ENCODE measurements at places on chromosomes 2 and 18.

DNA sequence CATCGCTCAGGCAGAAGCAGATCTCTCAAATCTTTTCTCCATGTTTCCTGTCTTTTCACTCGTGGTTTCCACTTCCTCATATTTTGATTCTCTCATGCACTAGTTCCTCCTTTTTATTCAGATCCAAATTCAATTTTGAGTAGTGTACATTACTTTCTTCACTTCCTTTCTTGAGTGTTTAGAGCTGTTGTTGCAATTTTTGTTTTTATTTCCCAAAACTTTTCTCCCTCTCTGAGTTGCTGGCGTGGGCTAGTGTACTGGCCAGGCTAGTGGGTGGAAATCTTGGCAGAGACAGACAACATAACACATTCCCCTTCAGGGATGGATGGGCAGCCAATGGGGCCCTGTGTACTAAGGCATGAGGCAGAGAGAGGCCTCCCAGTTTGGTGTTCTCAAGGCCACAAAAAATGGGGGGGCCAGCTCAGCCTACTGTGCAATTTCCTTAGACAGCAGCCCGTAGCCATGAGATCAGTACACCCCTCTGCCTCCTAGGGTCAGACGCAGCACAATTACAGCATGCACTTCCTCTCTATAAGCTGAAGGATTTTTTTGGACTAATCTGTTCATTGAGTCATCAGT is 145.1 kb upstream of the PID1 start:
- DNase-seq, result no peak

DNA sequence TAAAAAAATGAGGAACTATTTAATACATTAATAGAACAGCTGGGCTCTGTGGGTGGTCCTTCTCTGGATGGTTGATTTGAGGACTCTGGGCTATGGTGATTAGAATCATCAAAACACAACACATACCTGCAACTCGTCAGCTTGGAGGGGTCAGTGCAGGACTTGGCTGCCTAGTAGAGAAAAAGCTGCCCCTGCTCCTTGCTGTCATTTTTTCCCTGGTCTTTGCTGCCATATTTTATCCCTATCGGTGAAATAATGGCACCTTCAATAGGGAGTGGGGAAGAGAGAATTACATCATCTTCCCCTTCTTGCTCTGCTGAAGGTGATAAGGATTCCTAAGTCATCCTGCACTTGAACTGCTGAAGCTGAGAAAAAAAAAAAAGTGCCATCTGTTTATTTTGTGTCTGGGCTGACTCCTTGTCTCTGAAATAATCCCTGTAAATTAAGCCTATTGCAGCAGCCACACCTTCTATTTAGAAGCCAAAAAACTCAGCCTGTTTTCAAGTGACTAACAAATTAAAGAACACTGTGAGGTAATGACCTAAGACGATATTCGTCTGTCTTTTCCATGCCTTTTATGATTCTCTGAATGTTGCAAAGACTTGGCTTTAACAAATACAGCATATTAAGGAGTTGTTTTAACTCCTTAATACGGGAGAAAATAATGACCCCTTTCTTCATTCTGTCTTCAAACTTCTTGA is 89.3 kb downstream of the ACVR1 start:
- DNase-seq, result no peak

DNA sequence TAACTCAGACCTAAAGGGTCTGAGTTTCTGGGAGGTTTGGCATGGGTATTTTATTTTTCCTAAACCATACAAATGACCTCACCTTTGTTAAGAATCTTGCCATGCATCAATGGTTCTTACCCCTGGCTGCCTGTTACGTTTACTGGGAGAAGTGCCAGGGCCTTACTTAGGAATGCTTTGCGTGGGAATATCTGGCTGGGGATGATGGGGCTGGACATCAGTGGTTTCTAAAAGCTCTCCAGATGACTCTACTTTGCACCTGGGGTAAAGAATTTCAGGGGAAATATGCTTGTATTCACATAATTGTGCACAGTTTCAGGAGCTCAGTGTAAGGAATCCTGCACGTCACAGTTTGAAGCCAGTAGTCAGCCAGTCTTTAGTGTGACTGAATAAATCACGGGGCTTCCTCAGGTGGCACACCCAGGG is 18.2 kb upstream of the DAW1 start:
- DNase-seq, result no peak

GRCh38 chr2:234827096-234827860 is 124.5 kb upstream of the SH3BP4 start:
- DNase-seq, result no peak

DNA sequence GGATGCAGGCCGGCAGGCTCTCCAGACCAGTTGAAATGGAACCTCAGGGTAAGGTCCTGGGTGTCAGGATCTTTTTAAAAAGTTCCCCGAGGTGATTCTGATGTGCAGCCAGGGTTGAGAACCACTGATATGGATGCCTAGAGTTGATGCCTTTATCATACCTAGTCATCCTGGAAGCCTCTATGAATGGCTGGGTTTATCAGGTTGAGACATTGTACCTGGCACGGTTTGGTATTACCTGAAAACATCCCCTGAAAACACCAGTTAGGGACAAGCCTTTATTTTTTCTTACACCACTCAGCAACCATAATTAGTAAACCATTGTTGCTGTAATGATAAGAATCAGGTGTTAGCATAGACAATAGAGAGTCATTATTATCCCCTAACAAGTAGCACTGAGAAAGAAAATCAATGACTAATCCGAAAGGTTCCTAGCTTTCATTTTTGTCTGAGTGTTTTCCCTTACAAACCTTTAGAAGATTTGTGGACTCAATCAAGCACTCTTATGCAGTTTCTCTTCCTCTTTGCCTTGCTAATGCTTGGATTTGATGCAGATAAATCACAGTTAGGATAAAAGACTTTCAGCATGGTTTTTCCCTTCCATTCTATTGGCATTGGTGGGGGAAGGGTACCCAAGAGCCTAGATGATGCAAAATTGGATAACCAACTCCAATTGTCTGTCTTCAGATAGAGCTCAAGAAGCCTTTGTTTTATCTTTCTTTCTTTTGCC is 116.5 kb upstream of the LYPD6 start:
- no peak for DNase-seq

- no peak for DNase-seq
Observed at GRCh38 chr2:25806941-25807340, 71.3 kb downstream of the ASXL2 start.

DNA sequence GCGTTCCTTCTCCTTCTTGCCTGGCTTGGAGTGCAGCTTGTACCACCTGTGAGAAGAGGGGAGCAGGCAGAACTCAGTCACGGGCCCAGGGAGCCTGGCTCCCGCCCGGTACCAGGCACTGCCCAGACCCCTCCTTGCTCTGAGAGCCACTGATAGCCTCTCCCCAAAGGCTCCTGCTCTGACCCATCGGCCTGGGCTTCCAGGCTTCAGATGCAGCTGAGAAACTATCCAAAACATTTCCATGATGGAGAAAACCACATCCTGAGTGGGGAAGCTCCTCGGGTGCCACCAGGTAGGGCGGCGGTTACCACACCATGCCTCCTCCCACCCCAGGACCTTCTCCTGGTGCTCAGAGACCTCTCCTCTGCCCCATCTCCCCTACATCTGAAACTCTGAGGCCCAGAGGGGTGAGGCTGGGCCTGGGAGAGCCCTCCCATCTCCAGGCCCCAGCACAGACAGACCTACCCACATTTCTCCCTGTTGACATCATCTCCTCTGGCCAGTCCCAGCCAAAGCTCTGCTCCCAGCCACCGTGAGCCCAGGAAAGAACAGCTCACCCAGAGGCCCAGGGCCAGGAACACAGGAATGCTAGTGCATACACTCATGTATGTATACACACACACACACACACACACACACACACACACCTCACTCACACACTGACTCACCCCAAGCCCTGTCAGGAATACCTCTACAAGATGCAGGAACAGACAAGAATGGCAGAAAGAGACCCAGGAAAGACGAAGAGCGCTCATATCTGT is 17.9 kb upstream of the SFXN5 start:
- DNase-seq, result no peak

GRCh38 chr2:18790509-18791171 is 201.3 kb upstream of the NT5C1B start:
- no peak for DNase-seq

GRCh38 chr2:180040146-180040925 is 33.2 kb upstream of the CWC22 start:
- DNase-seq, result no peak

GRCh38 chr18:11108947-11109346 is 40.4 kb downstream of the PIEZO2 start:
- no peak for DNase-seq

GRCh38 chr18:24011123-24011917 is 3.2 kb upstream of the TTC39C start:
- no peak for DNase-seq

- peak; percentile 62 for DNase-seq
Observed at GRCh38 chr2:174597345-174598047, at the start of gene WIPF1. Gene WIPF1, minus strand, starts transcription at chr2:174597804. Its CDS starts 12,231 bp downstream, at chr2:174585573.

- no peak for DNase-seq
Observed at GRCh38 chr18:4242431-4243161, 212.5 kb downstream of the DLGAP1 start.

- DNase-seq, result no peak
Observed at GRCh38 chr2:218289639-218290315, 2.5 kb downstream of the TMBIM1 start.

- no peak for DNase-seq
Observed at GRCh38 chr2:174699993-174700766, 64.1 kb downstream of the CHRNA1 start.

- DNase-seq, result no peak
Observed at GRCh38 chr2:135685361-135685760, 56.3 kb upstream of the UBXN4 start.

DNA sequence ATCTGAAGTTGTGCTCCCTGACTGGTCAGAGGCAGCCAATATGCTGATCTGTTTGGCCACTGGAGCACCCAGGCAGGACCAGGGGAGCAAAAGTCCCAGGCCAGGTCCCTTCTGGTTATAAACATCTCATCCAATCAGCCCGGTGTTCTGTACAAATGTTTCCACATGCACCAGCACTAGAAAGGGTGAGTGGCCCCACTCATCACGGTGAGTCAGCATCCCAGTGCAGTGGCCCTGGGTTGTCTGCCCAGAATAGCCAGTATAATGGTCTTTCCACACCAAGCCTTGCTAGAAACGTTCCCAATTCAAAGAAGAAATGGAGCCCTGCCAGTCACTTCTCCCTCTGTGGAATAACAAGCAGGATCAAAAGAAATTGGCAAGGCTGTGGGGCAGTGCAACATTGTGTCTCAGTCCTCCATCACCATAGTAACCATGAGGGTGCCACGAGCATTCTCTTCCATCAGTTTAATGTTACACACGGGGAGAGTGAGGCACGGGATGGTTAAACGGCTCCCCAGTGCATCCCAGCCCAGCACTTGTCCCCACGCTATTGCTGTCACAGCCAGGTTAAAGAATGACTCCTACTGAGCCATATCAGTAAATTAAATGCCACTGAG is 174.9 kb downstream of the SEPTIN10 start:
- no peak for DNase-seq

DNA sequence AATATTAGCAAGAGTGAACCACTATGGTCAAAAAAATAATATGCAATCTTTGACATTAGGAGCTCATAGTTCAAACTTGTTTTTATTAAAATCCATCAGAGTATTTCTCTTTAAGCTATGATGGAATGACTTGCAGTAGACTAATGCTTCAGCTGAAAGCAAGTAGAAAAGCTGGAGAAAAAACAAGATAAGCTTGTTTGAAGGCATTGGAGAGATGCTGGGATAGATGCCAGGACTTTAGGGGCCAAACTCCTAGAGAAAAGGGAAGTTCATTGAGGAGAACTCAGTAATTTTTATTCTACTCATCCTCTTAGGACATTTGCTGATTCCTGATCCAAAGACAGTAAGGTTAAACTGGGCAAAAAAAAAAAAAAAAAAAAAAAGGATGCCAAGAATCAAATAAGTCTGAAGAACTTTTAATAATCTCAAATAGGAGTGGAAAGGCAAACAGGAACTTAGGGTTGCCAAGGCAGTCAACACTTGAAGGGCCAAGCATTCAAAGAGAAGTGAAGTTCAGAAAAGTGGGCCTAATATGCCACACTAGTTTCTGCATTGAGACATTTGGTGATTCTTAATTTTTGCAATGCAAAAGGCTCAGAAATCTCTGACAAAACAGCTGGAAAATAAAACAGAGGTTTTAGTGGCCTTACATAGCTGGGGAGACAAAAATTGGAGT is 19.7 kb upstream of the AFF3 start:
- no peak for DNase-seq

DNA sequence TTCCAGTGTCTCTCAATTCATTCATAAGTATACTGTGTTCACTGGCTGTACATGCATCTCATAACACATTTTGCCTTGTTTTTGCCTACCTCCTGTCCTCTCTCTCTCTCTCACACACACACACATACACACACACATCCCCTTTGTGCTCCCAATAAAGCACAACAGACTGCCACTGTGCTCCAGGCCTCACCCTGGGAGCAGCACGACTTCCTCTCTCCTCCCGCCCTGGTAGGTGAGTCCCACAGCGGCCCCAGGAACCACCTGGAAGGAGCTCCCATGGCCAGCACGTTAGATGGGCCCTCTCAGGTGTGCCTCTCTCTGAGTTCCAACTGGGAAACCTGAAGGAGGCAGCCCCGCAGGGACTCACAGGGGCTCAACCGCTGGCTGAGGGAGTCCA is 65.4 kb downstream of the MARCHF4 start:
- DNase-seq, result no peak

DNA sequence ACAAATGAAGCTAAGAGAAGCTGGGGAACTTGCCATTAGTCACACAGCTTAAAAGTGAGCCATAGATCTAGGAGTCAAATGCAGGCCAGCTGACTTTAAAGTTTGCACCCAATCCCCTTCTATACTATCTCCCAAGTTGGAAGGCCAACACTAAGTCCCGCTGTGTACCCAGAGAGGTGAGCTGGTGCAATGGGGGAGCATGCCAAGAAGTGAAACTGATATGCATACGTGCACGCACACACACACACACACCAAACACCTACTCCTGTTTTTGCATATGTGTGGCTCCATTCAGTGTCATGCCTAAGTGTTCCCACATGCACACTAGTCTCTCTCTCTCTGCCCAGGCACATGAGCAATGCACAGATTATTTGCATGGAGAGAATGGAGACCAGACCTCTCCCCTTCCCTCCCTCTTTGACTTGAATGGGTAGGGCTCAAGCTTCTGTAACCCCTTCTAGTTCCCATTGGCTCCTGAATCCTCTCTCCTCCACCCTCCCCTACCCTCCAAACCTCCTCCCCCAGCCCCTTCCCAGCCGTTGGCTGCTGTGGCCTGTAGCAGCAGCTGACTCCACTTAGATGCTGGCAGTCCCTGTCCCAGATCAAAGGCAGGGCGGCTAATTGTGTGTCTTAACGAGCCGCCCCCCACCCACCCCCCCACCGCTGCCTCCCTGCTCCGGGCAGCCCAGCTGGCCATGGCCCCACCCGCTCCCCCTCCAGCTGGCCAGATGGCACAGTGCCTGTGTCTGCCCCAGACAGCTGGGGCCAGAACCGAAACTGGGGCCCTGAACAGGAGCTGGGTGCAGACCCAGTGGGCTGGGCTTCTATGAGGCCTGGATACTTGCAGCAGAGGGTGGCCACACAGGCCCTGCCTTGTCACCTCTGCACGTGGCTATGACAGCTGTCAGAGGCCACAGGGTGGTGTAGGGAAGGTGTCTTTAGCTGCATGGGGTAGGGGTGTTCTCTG is 5.6 kb downstream of the WNT10A start:
- DNase-seq, result no peak

GRCh38 chr18:62179213-62179612 is 7.6 kb downstream of the PIGN start:
- DNase-seq, result no peak
